ENCODE measurements at places on chromosomes 3 and 15.

DNA sequence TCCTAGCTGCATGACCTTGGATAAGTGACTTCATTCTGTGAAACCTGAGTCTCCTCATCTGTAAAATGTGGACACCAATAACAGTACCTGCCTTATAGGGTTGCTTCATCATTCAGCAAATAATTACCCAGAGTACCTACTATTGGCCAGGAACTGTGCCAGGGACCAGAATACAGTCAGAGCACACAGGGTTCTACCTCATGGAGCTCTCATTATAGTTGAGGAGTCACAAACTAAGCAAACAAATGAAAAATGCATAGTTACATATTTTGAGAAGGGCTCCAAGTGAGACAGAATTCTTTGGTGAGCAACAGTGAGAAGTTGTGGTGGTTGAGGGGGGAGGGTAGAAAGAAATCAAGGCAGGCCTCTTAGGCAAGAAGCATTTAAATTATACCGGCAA lies 308.6 kb upstream of the WNT5A start:
- H3K4me3 ChIP-seq: no peak overlapping the region
- no peak overlapping the region for H3K27ac ChIP-seq
- no peaks in the 10 kb centered on the region for H3K4me1 ChIP-seq
- DNase-seq: no peak
- no peaks in the 10 kb centered on the region for H3K36me3 ChIP-seq

DNA sequence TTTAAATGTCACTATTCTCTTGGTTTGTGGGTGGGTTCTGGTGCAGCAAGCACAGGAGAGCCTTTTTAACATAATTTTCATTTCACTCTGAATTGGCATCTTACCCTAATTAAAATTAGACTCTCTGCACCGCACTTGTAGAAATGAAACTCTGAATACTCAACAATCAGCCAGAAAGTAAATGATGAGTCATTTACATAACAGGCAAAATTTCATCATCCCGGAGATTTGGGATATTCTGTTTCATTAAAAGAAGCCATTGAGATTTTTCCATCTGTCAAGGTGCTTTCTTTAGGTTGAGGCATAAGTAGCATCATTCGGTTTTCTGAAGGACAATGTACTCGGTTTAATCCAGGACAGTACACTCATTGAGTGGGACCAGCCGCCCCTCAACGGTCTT lies 111.0 kb downstream of the RFTN1 start:
- H3K27me3 ChIP-seq: no peaks in the 10 kb centered on the region
- no peaks in the 10 kb centered on the region for H3K4me1 ChIP-seq
- H3K27ac ChIP-seq: no peak overlapping the region
- H3K4me3 ChIP-seq: no peak overlapping the region
- H3K36me3 ChIP-seq: no peaks in the 10 kb centered on the region

- no peak overlapping the region for H3K4me3 ChIP-seq
- H3K27ac ChIP-seq: no peak overlapping the region
- DNase-seq: no peak
- H3K27me3 ChIP-seq: no peaks in the 10 kb centered on the region
Observed at GRCh38 chr3:77780278-77780996, 740.5 kb downstream of the ROBO2 start.

- H3K4me3 ChIP-seq: no peak overlapping the region
- no peak overlapping the region for H3K27ac ChIP-seq
- no peaks in the 10 kb centered on the region for H3K27me3 ChIP-seq
- no peaks in the 10 kb centered on the region for H3K4me1 ChIP-seq
- no peak for DNase-seq
Observed at GRCh38 chr3:5190147-5190791, 2.8 kb downstream of the EDEM1 start.

- DNase-seq: no peak
- no peak overlapping the region for H3K27ac ChIP-seq
- H3K36me3 ChIP-seq: no peaks in the 10 kb centered on the region
- no peak overlapping the region for H3K4me3 ChIP-seq
Observed at GRCh38 chr15:61301701-61302100, 72.6 kb upstream of the RORA start.

- H3K4me3 ChIP-seq: no peak overlapping the region
- no peak for DNase-seq
- no peak overlapping the region for H3K27ac ChIP-seq
- no peaks in the 10 kb centered on the region for H3K36me3 ChIP-seq
- H3K27me3 ChIP-seq: no peaks in the 10 kb centered on the region
Observed at GRCh38 chr3:37588758-37589157, 272.9 kb upstream of the CTDSPL start.

- no peak overlapping the region for H3K27ac ChIP-seq
- H3K4me3 ChIP-seq: no peak overlapping the region
- DNase-seq: no peak
- no peaks in the 10 kb centered on the region for H3K36me3 ChIP-seq
- H3K4me1 ChIP-seq: no peaks in the 10 kb centered on the region
Observed at GRCh38 chr15:56460071-56460470, 4.9 kb downstream of the MNS1 start.

GRCh38 chr3:142615171-142615570 lies 19.0 kb downstream of the PLS1 start:
- H3K36me3 ChIP-seq: no peaks in the 10 kb centered on the region
- no peak overlapping the region for H3K27ac ChIP-seq
- H3K4me3 ChIP-seq: no peak overlapping the region
- H3K4me1 ChIP-seq: no peaks in the 10 kb centered on the region

GRCh38 chr15:85361323-85361722 lies 19.1 kb upstream of the AKAP13 start:
- H3K36me3 ChIP-seq: no peaks in the 10 kb centered on the region
- H3K4me1 ChIP-seq: no peaks in the 10 kb centered on the region
- H3K27ac ChIP-seq: no peak overlapping the region
- no peak overlapping the region for H3K4me3 ChIP-seq
- no peak for DNase-seq
- no peaks in the 10 kb centered on the region for H3K27me3 ChIP-seq

GRCh38 chr3:149044339-149045083 lies 41.8 kb downstream of the HLTF start:
- DNase-seq: no peak
- H3K4me1 ChIP-seq: no peaks in the 10 kb centered on the region
- no peaks in the 10 kb centered on the region for H3K36me3 ChIP-seq
- no peaks in the 10 kb centered on the region for H3K27me3 ChIP-seq

Measured in prostate gland (tissue), 2 donors.